A549 treated with Hydrocortisone at 1 μM for 4 hours (cell line): ENCODE measurements at places on chromosomes 4 and X. TPM values are rescaled to one million over a fixed set of nuclear protein-coding genes. Genes with fewer than 3 reads are reported as not detected.

SYN1 gene
- 0.13 to 0.56 TPM (median 0.26 TPM) in 5 replicates for total RNA-seq

NPY1R gene
- total RNA-seq = 0.08 to 0.17 TPM (median 0.12 TPM) in 4 of 5 replicates, not detected in the other

SLC35A2 gene
- total RNA-seq = 55.6 to 63.4 TPM (median 62.4 TPM) in 5 replicates

ATP2B3 gene
- total RNA-seq = 0.05 to 0.31 TPM (median 0.12 TPM) in 5 replicates

IL13RA1 gene
- total RNA-seq = 50.4 to 72.0 TPM (median 61.1 TPM) in 5 replicates

EDA gene
- total RNA-seq = 0.60 to 0.87 TPM (median 0.67 TPM) in 5 replicates

CPZ gene
- 0.15 to 0.35 TPM (median 0.24 TPM) in 5 replicates for total RNA-seq

F8A3 gene
- total RNA-seq = 0.53 to 1.2 TPM (median 0.91 TPM) in 5 replicates

VCX gene
- total RNA-seq = not detected in 5 replicates

ARHGEF6 gene
- total RNA-seq = 0.11 to 0.25 TPM (median 0.18 TPM) in 5 replicates

POU3F4 gene
- not detected in 5 replicates for total RNA-seq

FMR1NB gene
- not detected in 5 replicates for total RNA-seq

LNX1 gene
- 0.03 TPM in 2 of 5 replicates, not detected in the others for total RNA-seq

NEXMIF gene
- total RNA-seq = 0.01 to 0.02 TPM (median 0.01 TPM) in 4 of 5 replicates, not detected in the other

H2BW2 gene
- not detected in 5 replicates for total RNA-seq

NUDT11 gene
- total RNA-seq = 2.6 to 3.1 TPM (median 2.7 TPM) in 5 replicates

PPP1R2C gene
- not detected in 5 replicates for total RNA-seq

RPL39 gene
- 3,501 to 4,126 TPM (median 3,665 TPM) in 5 replicates for total RNA-seq

NAP1L3 gene
- total RNA-seq = 0.20 to 0.46 TPM (median 0.35 TPM) in 5 replicates

SORCS2 gene
- 3.0 to 5.8 TPM (median 4.4 TPM) in 5 replicates for total RNA-seq

HGFAC gene
- total RNA-seq = 0.08 to 0.35 TPM (median 0.20 TPM) in 5 replicates
